Stimulated activated CD4-positive, alpha-beta T cell treated with anti-CD3 and anti-CD28 coated beads, TNF-alpha, amount 100 ng/mL, for 1 hour (primary cell): ENCODE measurements at places on chromosomes 1 and 21.

DNA sequence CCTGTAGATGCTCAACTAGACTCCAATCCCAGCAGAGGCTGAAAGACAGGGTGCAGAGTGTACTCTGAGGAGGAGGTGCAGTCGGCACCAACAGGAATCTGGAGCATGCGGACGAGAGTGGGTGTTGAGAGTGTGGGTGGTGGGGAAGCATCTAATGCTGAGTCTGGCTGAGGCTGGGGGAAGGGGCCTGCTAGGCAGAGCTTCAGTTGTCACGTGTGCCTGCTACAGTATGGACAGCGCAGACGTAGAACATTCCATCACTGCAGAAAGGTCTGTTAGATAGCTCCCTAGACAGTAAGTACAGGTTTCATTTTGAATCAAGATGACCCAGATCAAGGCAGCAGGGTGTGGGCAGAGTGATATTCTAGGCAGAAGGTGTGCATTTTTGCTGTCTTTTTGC lies 23.1 kb downstream of the SNAP47 start:
- DNase-seq: no peak

DNA sequence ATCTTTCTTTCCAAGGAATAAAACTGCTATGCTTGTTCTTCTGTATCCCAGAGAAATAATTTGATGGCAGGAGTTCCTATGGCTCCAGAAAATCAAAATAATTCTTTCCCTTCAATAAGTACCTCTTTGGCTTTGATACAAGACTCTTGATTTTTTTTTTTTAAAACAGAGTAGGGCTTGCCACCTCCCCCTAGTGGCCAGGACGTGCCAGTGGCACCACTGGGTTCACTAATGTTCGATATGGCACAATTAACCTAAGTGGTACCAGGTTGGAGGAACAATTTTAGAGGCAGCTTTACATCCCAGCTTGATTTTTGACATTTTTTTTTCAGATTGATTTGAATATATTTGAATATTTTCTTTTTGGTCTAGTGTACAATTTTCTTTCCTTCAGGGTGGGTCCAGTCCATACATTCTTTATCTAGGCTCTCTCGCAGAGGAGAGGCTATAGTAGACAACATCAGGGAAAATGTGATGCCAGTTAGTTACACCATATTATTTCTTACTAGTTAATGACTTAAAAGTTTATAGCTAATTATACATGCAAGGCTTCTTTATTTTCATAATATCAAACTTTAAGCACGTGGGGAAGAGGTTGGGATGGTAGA lies 330.9 kb downstream of the S1PR1 start:
- DNase-seq: peak; percentile 0

DNA sequence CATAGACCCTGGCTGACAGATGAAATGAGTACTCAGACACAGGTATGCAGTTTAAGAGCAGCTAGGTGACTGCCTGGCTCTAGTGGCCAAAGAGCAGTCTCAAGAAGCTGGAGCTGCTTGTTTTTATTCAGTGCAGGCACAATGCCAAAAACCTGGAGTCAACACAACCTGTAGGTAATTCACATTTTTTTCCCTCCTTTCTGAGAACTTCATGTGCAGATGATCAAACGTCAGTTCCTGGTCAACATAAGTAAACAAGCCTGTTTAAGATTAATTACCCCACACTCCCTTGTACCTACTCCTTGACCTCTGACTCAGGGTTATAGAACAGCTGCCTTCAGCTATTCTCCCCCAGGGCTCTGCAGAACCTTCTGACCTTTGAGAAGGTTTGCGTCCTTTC lies 17.3 kb upstream of the ACADM start:
- no peak for DNase-seq

DNA sequence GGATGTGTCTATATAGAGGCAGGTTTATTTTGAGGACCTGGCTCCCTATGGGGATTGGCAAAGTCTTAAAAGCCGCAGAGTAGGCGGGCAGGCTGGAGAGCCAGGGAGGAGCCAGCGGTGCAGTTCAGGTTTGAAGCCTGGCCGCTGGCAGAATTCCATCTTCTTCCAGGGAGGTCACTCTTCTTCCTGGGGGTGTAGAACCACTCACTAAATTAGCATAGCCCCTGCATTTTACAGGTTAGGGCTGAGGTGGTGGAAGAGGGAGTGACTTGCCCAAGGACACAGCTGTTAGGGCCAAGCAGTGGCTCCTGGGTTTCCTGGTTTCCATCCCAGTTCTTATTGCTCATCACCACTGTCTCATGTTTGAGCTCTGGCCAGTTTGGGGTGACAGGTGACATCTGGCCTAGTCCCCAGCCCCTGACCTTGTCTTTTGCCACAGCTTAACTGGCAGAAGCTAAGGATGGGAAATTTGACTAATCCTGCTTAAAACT lies 1.4 kb downstream of the PINK1 start:
- no peak for DNase-seq

DNA sequence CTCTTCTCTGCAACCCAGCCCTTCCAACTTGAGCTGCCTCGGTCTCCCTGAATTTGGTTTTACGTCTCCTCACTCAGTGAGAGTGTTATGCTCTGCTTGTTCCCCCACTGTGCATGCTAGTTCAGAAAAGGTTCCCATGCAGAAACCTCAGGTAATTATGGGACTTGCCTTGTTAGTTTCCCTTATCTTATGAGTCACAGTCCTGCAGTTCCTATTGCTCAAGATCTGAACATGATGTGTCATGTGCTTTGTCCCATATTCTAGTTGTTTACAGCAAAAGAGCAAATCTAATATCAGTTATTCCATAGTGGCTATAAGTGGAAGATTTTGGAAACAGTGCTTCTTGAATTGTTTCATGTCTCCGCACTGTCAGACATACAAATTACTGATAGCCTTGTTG lies 74.4 kb downstream of the DUSP10 start:
- no peak for DNase-seq

DNA sequence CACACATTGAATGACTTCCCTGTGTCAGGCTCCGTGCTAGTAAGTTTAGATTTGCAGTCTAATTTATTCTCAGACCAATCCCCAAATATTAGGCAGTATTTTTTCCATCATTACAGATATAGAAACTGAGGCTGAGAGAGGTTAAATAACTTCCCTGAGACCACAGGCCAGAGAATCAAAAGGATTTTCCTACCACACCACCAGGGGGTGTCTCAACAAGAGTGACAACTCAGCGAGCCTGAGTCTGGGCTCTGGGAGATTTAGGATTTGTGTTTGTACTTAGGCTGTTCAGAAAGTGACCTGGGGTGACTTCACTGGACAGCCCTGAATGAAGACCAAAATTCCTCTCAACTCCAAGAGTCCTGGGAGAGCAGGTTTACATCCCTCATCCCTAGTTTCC lies 13.3 kb upstream of the LCE5A start:
- no peak for DNase-seq

GRCh38 chr21:42548687-42549406 lies 35.2 kb downstream of the SLC37A1 start:
- no peak for DNase-seq

DNA sequence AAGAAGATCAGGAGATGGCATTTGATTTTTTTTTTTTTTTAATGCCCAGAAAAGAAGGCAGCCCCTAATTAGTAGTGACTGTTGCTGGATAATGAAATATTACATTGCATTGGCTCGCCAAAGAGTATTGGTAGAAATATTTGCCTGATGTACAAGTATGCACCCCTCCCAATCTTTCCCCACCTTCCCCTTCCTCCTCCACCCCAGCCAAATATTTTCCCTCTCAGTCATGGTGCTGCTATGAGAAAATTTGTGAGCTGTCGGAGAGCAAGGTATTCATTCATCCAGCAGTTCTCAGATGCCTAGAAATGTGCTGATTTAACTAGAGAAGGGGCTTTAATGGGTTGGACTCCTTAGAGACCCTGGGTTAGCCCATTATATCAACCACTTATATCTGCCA lies 50.5 kb upstream of the IKBKE start:
- DNase-seq: no peak

DNA sequence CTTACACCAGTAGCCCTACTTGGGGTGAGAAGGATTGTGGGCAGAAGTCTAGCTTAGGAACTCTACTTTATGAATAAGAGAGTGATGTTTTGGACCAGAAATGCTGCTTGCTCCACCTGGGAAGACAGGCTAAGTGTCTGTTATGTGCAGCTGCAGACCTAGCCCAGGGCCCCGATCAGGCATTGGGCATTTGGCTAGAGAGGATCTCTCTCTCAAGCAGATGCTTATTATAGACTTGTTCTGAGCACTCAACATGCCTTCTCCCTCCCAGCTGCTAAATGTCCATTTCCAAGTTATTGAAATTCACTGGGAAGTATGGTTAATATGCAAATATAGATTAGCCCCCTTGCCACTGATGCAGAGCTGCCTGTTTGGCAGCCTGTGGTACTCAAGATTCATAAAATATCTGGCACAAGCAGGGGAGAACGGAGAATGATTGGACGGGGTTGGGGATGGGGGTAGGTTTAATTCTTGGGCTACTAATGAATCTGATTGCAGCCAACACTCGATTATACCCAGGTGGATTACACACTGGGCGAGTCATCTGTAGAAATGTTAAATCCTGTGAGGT lies 115.9 kb downstream of the KCND3 start:
- no peak for DNase-seq

DNA sequence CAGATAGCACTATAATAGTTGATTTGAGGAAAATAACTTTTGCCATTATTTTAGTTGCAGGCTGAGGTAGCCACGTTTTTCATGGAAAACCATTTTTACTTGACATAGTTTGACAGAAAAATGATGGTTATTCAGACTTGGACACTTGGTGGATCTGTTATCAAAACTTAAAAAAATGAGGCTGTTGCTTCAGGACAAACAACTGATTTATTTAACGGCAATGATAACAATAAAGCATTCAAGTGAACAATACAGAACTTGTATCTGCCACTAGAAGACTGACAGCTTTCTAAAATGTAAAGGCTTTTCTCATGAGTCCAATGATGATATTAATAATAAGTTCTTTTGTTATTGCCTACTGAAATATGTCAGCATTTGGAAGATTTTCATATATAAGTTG lies 322.9 kb downstream of the BRINP3 start:
- no peak for DNase-seq

GRCh38 chr1:212260557-212261355 lies 24.5 kb upstream of the PPP2R5A start:
- no peak for DNase-seq

GRCh38 chr1:175493321-175494010 lies 249.9 kb downstream of the TNR start:
- no peak for DNase-seq

DNA sequence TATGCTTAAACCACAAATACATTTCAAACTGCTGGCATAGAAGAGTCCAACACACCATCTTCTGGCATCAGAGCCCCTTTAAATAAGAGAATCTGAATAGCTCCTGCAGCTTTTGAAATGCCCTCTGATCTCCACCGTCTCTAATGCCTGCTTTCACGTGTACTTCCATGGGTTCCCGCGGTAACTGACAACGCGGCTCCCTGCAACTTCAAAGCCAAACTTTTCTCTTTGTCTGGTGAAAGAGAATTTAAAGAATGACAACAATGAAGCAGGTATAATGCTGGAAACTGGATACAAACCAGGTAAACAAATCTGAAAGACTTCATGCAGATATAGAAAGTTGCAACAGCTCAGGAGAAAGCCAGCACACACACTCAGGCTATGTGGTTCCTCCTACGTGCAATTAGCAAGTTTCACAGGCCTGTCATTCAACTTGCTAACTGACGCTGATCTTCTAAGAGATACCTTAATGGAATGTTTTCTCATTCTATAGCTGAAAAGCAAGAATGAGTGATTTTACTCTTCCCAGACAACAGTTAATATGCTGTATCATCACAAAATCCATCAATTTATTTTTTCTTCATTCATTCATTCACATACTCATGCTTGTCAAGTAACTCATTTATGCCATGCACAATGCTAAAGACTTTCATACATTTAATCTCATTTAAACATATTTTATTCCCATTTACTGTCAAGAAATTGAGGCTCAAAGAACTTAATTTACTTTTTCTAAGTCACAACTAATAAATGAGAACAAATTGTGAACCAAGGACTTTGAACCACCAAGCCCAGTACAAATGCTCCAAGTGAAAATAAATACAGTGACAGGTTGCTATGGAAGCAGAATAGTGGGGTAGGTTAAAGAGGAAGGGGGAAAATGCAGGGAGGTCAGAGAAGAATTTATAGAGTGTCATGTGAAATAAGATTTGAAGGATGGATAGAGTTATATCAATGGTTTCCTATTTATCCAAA lies 202.7 kb upstream of the SNX7 start:
- no peak for DNase-seq

GRCh38 chr1:2874607-2875480 lies 73.4 kb upstream of the TTC34 start:
- DNase-seq: no peak

GRCh38 chr1:182259229-182259872 lies 132.2 kb downstream of the GLUL start:
- DNase-seq: peak; percentile 17

DNA sequence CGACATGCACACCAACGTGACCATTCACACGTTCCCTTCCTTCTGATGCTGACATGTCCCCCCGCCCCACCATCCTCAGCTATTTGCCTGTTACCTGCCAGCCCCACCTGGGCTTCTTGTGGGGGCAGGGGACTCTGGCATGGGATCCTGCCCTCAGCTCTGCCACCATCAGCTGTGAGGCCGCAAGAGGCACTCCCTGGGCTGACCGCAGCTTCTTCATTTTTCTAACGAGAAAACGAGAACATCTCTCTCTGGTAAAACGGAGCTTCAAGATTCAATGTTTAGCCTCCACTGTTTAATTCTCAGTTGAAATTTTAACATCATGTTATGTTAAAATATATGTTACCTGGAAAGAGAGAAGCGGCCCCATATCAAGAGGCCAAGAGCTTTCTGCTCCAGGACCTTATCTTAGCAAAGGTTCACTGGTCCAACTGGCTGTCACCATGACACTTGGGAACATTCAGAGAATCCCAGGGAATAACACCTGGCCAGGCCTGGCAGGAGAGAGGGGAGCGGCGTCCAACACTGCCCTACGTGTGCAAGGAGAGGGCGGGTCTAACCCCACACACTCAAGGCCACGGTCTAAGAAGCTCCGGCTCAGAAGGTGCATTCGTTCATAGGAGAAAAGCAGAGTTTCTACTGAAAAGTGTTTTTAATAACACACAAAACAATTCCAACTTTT lies 51.3 kb downstream of the HLCS start:
- DNase-seq: no peak

GRCh38 chr1:89603651-89604413 lies 29.1 kb upstream of the LRRC8C start:
- peak; percentile 22 for DNase-seq

- DNase-seq: no peak
These were observed 178.6 kb downstream of the SLC45A1 start for GRCh38 chr1:8496473-8496872.

DNA sequence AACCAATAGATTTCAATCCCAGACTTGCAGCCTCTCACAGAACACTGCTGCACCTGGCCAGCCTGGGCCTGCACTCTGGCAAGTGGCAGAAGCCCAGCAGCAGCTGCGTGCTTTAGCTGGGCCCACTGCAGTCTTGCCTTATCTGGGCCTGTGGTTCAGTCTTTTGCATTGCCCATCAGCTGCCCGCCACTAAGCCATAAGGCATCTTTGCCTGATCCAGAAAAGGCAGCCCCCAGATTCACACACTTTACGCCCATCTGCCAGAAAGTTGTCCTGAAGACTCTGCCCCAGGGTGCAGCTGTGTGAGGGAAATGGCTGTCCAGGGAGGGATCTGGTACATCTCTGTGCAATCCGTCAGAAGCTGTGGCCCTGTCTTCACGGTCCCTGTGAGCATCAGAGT lies 217.0 kb downstream of the DNAH14 start:
- DNase-seq: no peak
